Naive B cell (primary cell): ENCODE measurements at places on chromosomes 3 and 15. TPM values are rescaled to one million over a fixed set of nuclear protein-coding genes. Genes with fewer than 3 reads are reported as not detected.

The TIMMDC1 gene
- 73.2 TPM for polyA plus RNA-seq

The IQCH gene
- polyA plus RNA-seq: not detected

The ALDH1A2 gene
- polyA plus RNA-seq: not detected

The CCDC32 gene
- 261 TPM for polyA plus RNA-seq

The SPINT1 gene
- 3.8 TPM for polyA plus RNA-seq

The GOLGA8N gene
- 0.13 TPM for polyA plus RNA-seq

The CACNA1D gene
- polyA plus RNA-seq: not detected

The TLR9 gene
- 3.8 TPM for polyA plus RNA-seq

The HIGD2B gene
- not detected for polyA plus RNA-seq

DNA sequence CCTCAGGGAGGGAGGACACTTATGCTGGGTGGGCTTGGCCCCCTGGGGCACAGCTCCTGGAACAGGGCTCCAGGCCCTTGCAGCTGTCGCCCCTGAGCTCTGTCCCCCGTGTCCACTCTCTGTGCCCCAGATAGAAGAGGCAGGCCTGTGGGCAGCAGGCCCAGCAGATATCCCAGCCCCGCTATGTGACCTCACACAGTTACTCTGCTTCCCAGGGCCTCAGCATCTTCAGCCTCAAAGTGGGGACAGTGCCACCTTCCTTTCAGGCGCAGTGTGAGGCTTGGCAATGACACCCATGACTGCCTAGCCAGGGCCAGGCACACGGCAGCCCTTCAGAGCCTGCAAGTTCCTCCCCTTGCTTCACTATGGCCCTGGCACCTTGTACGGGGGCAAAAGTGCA lies 98.4 kb downstream of the IQSEC1 start:
- H3K36me3 ChIP-seq: peaks cover 5% of the 10 kb centered on the region
- no peak overlapping the region for H3K4me3 ChIP-seq
- no peaks in the 10 kb centered on the region for H3K27me3 ChIP-seq
- no peak for DNase-seq
- peaks cover 78% of the 10 kb centered on the region for H3K4me1 ChIP-seq

DNA sequence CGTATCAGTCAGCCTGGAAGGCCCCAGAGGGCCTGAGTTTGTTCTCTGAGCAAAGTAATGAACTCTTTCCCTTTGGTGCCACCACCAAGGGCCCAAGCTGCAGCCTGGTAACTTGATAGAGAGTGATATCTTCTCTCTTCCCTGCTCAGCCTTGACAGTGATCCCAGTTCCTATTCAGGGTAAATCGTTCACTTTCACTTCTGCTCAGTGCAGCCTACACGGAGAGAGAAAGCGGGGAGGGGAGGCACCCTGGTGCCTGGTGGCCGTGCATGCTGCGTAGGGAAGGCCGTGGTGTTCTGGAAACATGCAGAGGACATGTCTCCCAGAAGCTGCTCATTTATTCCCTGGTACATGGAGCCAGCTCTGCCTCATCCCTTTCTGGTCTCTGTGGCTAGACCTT lies 54.9 kb downstream of the KIF9 start:
- peak overlapping the region; percentile 36 for H3K27ac ChIP-seq
- peaks cover 38% of the 10 kb centered on the region for H3K4me1 ChIP-seq
- no peaks in the 10 kb centered on the region for H3K27me3 ChIP-seq
- H3K36me3 ChIP-seq: no peaks in the 10 kb centered on the region
- peak; percentile 35 for DNase-seq
- H3K4me3 ChIP-seq: peak overlapping the region; percentile 77

DNA sequence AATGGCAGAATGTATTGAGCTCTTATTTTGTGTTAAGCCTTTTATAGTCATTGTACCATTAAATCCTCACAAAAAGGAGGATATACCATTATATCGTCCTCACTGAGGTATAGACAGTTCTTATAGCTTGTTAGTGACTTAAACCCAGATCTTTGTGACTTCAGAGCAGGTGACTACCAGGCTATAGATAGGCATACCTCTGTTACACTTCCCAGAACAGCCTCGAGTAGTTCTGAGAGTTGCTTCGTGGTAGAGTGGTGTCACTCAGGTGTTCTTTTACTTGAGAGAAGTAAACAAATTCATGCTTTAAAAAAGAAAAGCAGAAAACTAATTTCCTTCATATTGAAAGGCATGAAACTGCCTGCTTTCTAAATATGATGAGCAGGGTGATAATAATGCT lies 59.9 kb downstream of the SEC22A start:
- peaks cover 4% of the 10 kb centered on the region for H3K4me1 ChIP-seq
- H3K27me3 ChIP-seq: no peaks in the 10 kb centered on the region
- H3K36me3 ChIP-seq: peaks cover 11% of the 10 kb centered on the region
- DNase-seq: no peak
- no peak overlapping the region for H3K27ac ChIP-seq
- no peak overlapping the region for H3K4me3 ChIP-seq

DNA sequence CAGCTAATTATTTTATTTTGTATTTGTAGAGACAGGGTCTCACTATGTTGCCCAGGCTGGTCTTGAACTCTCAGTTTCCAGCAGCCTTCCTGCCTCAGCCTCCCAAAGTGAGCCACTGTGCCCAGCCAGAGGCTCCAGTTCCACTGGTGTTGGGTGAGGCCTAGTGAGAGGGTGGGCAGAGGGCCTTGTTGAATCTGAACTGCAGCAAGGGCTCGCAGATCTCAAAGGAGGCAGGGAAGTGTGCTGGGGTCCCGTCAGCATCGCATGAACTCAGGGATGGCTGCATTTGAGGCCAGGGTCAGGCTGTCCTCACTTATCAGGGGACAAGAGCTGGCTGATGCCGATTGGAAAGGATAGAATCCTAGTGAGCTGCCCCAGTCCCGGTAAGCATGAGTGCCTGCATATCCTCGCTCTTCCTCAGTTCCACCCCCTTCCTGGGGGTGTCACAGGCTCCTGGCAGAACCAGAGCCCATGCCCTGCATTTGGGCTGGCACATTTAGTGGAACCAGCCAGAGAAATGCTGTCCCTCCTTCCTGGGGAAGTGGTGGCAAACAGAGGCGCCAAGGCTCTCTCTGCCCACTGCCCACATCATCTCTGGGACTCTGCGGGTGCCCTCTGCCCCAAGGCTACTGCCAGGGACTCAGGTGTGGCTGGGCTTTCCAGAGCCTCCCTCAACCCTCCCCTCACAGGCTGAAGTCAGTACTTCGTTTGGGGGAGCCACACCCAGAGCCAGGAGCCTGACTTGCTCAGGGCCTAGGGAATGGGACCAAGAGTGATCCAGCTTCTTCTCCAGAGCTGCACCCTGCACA lies 24.1 kb downstream of the ALS2CL start:
- no peaks in the 10 kb centered on the region for H3K4me1 ChIP-seq
- H3K4me3 ChIP-seq: no peak overlapping the region
- H3K36me3 ChIP-seq: no peaks in the 10 kb centered on the region
- no peak overlapping the region for H3K27ac ChIP-seq
- H3K27me3 ChIP-seq: no peaks in the 10 kb centered on the region

GRCh38 chr3:63309768-63310167 lies 31.7 kb downstream of the SYNPR start:
- no peak overlapping the region for H3K4me3 ChIP-seq
- no peak overlapping the region for H3K27ac ChIP-seq
- DNase-seq: no peak
- peaks cover 3% of the 10 kb centered on the region for H3K27me3 ChIP-seq
- no peaks in the 10 kb centered on the region for H3K4me1 ChIP-seq

DNA sequence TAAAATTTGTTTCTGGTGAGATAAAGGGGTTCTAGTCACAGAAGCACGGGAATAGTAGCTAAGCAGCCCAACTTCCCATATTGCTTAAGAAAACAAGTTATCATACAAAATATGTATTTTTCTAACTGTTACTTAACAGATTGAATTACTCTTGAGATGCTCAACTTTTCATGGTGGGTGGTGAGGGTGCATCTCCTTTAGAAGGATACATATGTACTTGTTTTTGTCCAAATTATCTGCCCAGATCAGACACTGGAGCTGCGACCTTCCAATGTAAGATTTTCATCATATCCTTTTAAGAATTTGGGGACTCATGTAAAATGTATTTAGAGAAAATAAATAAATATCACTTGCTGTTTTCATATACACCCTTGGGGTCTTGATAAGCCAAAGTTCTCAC lies 252.2 kb upstream of the SOX2 start:
- H3K36me3 ChIP-seq: no peaks in the 10 kb centered on the region
- H3K4me3 ChIP-seq: no peak overlapping the region
- DNase-seq: no peak
- H3K27ac ChIP-seq: no peak overlapping the region
- no peaks in the 10 kb centered on the region for H3K27me3 ChIP-seq

DNA sequence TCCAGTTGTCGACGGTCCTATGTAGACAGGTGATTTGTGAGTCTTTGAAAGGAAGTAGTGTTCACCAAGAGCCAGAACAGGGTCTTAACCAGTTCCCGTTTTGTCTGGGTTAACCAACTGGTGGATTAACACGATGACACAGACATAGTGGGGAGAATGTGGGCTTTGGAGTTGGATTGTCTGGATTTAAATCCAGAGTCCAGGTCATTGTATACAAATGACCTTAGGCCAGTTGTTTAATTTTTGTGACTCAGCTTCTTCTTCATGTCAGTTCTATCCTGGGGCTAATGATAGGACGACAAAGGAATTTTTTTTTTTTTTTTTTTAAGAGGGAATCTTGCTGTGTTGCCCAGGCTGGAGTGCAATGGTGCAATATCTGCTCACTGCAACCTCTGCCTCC lies 126.7 kb downstream of the LPP start:
- H3K36me3 ChIP-seq: peaks cover 13% of the 10 kb centered on the region
- H3K4me1 ChIP-seq: peaks cover 44% of the 10 kb centered on the region
- H3K4me3 ChIP-seq: no peak overlapping the region

GRCh38 chr3:15092686-15093085 lies 6.3 kb downstream of the RBSN start:
- H3K4me1 ChIP-seq: peaks cover under 1% of the 10 kb centered on the region
- no peak for DNase-seq
- peaks cover 7% of the 10 kb centered on the region for H3K36me3 ChIP-seq
- no peaks in the 10 kb centered on the region for H3K27me3 ChIP-seq

DNA sequence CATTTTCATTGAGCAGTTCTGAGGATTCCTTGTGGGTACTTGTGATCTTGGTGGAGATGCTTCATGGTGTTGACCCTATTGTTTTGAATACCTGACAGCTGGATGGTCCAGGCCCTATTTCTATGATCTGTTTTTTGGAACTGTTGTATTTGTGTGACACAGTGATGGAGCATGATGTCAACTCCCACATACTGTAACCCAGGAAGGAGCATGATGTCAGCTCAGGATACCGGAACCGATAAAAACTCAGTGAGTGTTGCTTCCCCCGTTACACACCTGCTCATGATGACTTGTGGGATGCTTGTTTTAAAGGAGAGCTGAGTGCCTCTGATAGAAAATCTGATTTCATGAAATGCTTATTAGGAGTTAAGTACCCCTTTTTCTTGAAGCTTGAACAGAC lies 45.1 kb downstream of the ZBTB38 start:
- peaks cover 29% of the 10 kb centered on the region for H3K36me3 ChIP-seq
- no peak overlapping the region for H3K27ac ChIP-seq
- no peak overlapping the region for H3K4me3 ChIP-seq
- no peaks in the 10 kb centered on the region for H3K27me3 ChIP-seq
- peaks cover 35% of the 10 kb centered on the region for H3K4me1 ChIP-seq

- no peaks in the 10 kb centered on the region for H3K27me3 ChIP-seq
- peaks cover 9% of the 10 kb centered on the region for H3K36me3 ChIP-seq
- H3K4me1 ChIP-seq: peaks cover 33% of the 10 kb centered on the region
- peak overlapping the region; percentile 42 for H3K27ac ChIP-seq
Observed at GRCh38 chr15:78044407-78045155, 32.9 kb downstream of the TBC1D2B start.

DNA sequence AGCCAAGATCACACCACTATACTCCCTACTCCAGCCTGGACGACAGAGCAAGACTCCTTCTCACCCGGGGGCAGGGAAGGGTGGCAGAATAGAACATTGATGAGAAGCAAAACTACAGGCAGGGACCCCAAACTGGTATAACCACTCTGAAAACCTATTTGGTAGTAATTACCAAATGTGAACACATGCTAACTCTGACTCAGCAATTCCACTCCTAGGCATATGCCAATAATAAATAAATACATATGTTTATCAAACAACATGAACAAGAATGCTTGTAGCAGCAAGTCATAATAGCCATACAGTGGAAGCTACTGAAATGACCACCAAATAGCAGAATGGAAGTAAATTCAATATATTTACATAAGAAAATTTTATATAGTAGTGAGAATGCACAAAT lies 31.0 kb upstream of the USP50 start:
- no peak for DNase-seq
- no peak overlapping the region for H3K4me3 ChIP-seq
- peak overlapping the region; percentile 62 for H3K27ac ChIP-seq
- no peaks in the 10 kb centered on the region for H3K4me1 ChIP-seq
- H3K36me3 ChIP-seq: peaks cover 27% of the 10 kb centered on the region
- H3K27me3 ChIP-seq: no peaks in the 10 kb centered on the region

DNA sequence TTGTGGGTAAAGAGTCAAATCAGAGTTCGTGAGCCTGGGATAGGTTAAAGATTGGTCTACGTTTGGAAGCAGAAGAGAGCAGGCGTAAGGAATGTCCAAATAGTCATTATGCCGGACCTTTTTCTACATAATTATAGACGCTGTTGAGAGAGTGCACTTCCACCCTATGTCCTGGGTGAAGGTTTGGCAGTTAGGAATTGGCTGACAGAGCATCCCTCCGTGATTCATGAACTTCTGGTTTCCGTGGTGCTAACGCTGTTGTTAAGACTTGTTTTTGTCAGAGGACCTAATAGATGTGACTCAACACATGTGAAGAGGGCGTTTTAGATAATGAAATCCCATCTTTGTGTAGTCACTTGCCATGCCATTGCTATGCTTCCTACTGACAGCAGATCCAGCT lies 1.1 kb downstream of the EAF1 start:
- H3K36me3 ChIP-seq: peaks cover 9% of the 10 kb centered on the region
- peak overlapping the region; percentile 98 for H3K27ac ChIP-seq
- H3K4me1 ChIP-seq: peaks cover 36% of the 10 kb centered on the region
- DNase-seq: no peak

GRCh38 chr15:48940508-48940907 lies 23.2 kb downstream of the SHC4 start:
- H3K4me1 ChIP-seq: no peaks in the 10 kb centered on the region
- no peaks in the 10 kb centered on the region for H3K36me3 ChIP-seq
- DNase-seq: no peak
- H3K4me3 ChIP-seq: no peak overlapping the region
- no peak overlapping the region for H3K27ac ChIP-seq
- peaks cover 10% of the 10 kb centered on the region for H3K27me3 ChIP-seq

- peaks cover 6% of the 10 kb centered on the region for H3K36me3 ChIP-seq
- H3K4me1 ChIP-seq: peaks cover 29% of the 10 kb centered on the region
- DNase-seq: peak; percentile 71
- no peaks in the 10 kb centered on the region for H3K27me3 ChIP-seq
- peak overlapping the region; percentile 16 for H3K4me3 ChIP-seq
- H3K27ac ChIP-seq: peak overlapping the region; percentile 70
Observed at GRCh38 chr3:8658306-8659212, 14.0 kb upstream of the SSUH2 start.
